ENCODE measurements at places on chromosomes 5 and 9.

GRCh38 chr9:88458716-88459465 is 70.6 kb downstream of the SPIN1 start:
- no peak for DNase-seq

DNA sequence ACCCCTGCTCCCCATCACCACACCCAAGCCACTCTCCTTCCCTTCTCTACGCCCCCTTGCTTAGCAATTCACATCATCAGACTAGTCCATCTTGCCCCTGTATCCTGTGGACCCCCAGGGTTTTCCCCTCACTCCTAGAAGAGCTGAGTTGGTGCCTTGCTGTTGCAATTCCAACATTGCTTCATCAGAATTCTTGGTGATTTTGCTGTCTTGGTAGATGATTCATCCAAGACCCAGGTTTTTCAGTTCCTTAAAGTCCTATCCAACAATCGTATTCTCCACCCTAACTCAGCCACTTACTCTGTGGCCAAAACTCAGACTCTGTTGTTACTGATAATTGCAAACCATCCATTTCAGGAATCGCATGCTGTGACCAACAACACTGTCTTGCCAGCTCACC is 21.4 kb upstream of the CCNJL start:
- no peak for DNase-seq

GRCh38 chr5:133596049-133596448 is 16.3 kb downstream of the FSTL4 start:
- DNase-seq: no peak

GRCh38 chr5:132063090-132063911 is 2.8 kb downstream of the IL3 start:
- peak; percentile 75 for DNase-seq

GRCh38 chr9:124030969-124031451 is 19.4 kb downstream of the LHX2 start:
- no peak for DNase-seq

Data from CD4-positive, alpha-beta T cell treated with Interleukin-15 for 4 hours (primary cell).